ENCODE measurements at places on chromosomes 5 and 9.

- no peaks in the 10 kb centered on the region for H3K36me3 ChIP-seq
- peak overlapping the region; percentile 71 for H3K4me3 ChIP-seq
- H3K27ac ChIP-seq: peak overlapping the region; percentile 86
- no peaks in the 10 kb centered on the region for H3K4me1 ChIP-seq
- DNase-seq: no peak
Observed at GRCh38 chr5:181207214-181207959, 2.4 kb upstream of the TRIM7 start.

DNA sequence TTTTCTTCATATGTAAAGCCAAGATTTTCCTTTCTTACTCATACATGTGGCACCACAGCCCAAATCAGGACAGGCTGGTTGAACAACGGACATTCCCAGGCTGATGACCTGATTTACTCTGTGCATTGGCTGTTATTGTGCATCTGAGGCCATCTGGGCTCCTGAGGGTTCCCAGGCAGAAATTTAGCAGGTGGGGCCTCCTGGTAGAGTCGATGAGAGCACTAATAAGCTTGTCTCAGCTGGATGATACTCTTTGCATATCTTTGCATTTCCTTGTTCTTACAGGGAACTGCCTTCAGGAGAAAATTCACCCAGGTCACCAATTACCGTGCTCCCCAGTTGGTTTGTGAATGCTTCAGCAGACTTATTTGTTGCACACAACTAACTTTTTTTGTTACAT, 605.1 kb downstream of the ELAVL2 start:
- no peaks in the 10 kb centered on the region for H3K27me3 ChIP-seq
- H3K4me1 ChIP-seq: no peaks in the 10 kb centered on the region

GRCh38 chr9:121880343-121880898, 212.7 kb downstream of the TTLL11 start:
- no peak overlapping the region for H3K27ac ChIP-seq
- H3K27me3 ChIP-seq: no peaks in the 10 kb centered on the region
- H3K4me1 ChIP-seq: no peaks in the 10 kb centered on the region
- H3K36me3 ChIP-seq: no peaks in the 10 kb centered on the region
- DNase-seq: no peak

- H3K4me3 ChIP-seq: no peak overlapping the region
- no peaks in the 10 kb centered on the region for H3K27me3 ChIP-seq
- H3K27ac ChIP-seq: no peak overlapping the region
Observed at GRCh38 chr5:96851312-96852062, 24.8 kb upstream of the ERAP2 start.

DNA sequence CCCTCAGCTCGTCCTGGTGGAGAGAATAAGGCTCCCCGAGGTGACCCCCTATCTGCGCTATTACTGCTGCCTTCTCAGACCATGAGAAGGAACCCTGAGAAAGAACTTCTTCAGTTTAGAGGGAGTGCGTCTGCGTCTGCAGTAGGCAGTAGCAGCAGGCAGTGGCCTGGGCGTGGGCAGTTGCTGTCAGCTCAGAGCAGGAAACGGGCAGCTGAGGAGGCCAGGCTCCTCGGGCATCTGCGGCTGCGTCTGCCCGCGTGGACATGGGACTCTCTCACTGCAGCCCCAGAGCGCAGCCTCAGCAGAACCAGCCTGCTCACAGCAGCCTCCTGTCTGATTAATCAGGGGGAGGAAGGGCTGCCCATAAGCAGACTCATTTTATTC, 49.8 kb upstream of the FCN1 start:
- DNase-seq: peak; percentile 10
- no peaks in the 10 kb centered on the region for H3K4me1 ChIP-seq
- peaks cover 30% of the 10 kb centered on the region for H3K27me3 ChIP-seq

GRCh38 chr9:79131246-79131774, 440.5 kb upstream of the TLE4 start:
- no peaks in the 10 kb centered on the region for H3K27me3 ChIP-seq
- H3K27ac ChIP-seq: no peak overlapping the region
- no peak for DNase-seq

- H3K4me3 ChIP-seq: peak overlapping the region; percentile 97
- H3K27me3 ChIP-seq: no peaks in the 10 kb centered on the region
- peaks cover 39% of the 10 kb centered on the region for H3K4me1 ChIP-seq
- no peaks in the 10 kb centered on the region for H3K36me3 ChIP-seq
- H3K27ac ChIP-seq: peak overlapping the region; percentile 98
- peak; percentile 87 for DNase-seq
Observed at GRCh38 chr5:150486402-150487198, 21.3 kb upstream of the NDST1 start.

DNA sequence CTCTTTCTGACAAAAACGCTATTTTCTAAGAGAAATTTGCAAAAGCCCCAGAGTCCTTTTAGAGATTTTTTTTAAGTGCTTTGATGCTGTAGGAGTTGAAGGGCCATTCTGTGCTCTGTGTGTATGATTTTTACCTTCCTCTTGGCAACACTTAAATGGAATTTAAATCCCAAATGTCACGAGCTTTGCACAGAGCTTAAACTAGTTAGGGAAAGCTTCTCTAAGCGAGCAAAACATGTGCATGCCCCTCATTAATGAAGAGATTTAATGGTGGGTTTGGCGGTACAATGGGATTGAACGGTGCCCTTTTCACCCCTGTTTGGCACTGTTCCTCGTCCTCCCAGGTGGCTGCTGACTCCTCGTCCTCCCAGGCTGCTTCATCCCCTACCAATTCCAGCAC, 220.7 kb downstream of the DRD1 start:
- H3K36me3 ChIP-seq: no peaks in the 10 kb centered on the region
- no peak overlapping the region for H3K4me3 ChIP-seq
- H3K27ac ChIP-seq: no peak overlapping the region
- no peaks in the 10 kb centered on the region for H3K4me1 ChIP-seq
- no peak for DNase-seq
- H3K27me3 ChIP-seq: no peaks in the 10 kb centered on the region

- no peak overlapping the region for H3K27ac ChIP-seq
- no peaks in the 10 kb centered on the region for H3K36me3 ChIP-seq
- H3K4me3 ChIP-seq: no peak overlapping the region
- DNase-seq: no peak
Observed at GRCh38 chr9:12065686-12066085, 627.5 kb upstream of the TYRP1 start.

- no peaks in the 10 kb centered on the region for H3K36me3 ChIP-seq
- H3K4me1 ChIP-seq: no peaks in the 10 kb centered on the region
- DNase-seq: no peak
- H3K4me3 ChIP-seq: no peak overlapping the region
- H3K27me3 ChIP-seq: no peaks in the 10 kb centered on the region
Observed at GRCh38 chr5:67902497-67902830, 313.1 kb upstream of the PIK3R1 start.

DNA sequence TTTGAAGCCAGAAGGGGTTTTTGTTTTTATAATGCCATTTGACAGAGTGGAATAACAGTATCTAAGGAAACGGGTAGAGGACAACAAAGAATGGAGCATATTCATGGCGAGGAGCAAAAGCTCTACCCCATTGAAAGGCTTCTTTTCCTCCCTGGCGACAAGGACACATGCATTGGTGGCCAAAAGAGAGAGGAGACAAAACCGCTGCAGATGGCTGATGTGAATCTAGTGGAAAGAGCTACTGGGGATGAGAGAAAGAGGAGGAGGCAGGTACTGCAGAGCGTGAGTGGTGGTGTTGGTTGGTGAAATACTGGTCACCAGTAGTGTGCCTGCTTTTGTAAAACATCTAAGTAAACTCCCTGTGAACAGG, 491 bp downstream of the APC start:
- H3K4me1 ChIP-seq: no peaks in the 10 kb centered on the region
- no peaks in the 10 kb centered on the region for H3K36me3 ChIP-seq
- DNase-seq: no peak
- H3K27ac ChIP-seq: peak overlapping the region; percentile 31

DNA sequence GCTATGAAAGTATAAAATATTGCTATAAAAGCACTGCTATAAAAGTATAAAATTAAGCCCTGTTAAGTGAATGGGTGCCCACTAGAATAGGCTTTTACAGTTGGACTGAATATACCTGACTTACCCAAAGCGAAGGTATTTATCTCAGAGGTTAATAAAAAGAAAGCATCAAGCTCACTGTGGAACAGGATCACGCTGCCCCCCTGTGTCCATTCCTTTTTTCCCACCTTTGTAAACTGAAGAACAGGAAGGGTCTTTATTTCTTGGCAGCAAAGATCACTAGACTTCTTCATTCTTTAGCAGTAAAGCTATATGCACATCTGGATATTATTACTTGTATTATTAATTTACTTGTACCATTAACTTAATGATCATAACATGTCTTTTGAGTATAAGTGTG, 22.1 kb upstream of the PLPP6 start:
- DNase-seq: no peak
- H3K36me3 ChIP-seq: no peaks in the 10 kb centered on the region
- H3K27ac ChIP-seq: no peak overlapping the region

DNA sequence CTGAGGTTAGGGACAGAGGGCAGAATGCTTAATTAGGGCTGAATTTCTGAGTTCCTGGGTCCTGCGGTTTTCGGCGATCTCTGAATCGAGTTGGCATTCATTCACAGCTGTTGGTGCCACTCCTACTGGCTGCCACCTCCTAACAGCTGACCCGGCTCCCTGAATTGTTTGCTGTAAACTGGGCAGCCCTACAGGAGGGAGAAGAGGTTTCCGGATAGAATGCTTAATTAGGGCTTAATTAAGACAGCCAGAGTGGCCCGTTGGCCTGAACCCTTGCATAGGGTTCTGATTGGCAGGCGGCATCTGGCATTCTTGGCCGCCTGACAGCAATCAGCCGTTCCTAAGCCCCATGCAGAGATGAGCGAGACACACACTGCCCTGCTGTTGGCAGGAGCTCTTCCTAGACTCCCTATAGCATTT, 25.7 kb downstream of the FRMPD1 start:
- no peaks in the 10 kb centered on the region for H3K36me3 ChIP-seq
- no peak for DNase-seq
- no peak overlapping the region for H3K4me3 ChIP-seq
- H3K4me1 ChIP-seq: no peaks in the 10 kb centered on the region
- H3K27ac ChIP-seq: no peak overlapping the region

- no peak overlapping the region for H3K27ac ChIP-seq
- no peaks in the 10 kb centered on the region for H3K4me1 ChIP-seq
- no peaks in the 10 kb centered on the region for H3K36me3 ChIP-seq
- H3K4me3 ChIP-seq: no peak overlapping the region
- DNase-seq: no peak
Observed at GRCh38 chr9:107782381-107782780, 292.8 kb upstream of the KLF4 start.

DNA sequence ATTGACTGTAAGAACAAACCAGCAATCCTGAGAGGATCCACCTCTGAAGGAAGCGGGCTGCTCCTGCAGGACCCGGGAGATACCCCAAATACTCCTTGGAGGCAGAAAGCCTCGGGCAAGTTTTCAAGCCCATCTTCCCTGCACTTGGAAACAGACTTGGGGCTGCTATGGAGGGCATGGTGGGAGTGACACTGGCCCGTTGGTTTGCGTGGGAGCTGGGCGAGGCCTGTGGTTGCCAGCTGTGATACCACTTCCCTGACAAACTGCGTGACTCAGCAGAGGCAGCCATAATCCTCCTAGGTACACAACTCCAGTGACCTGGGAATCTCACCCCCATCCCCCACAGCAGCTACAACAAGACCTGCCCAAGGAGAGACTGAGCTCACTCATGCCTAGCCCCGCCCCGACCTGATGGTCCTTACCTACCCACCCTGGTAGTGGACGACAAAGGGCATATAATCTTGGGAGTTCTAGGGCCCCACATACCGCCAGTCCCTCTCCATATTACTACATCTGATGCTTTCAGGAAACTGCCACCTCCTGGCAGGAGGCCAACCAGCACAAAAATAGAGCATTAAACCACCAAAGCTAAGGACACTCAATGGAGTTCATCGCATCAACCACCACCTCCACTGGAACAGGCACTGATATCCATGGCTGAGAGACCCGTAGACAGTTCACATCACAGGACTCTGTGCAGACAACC, 38.1 kb upstream of the VLDLR start:
- H3K4me1 ChIP-seq: no peaks in the 10 kb centered on the region
- H3K27ac ChIP-seq: no peak overlapping the region
- H3K36me3 ChIP-seq: no peaks in the 10 kb centered on the region
- no peak overlapping the region for H3K4me3 ChIP-seq

DNA sequence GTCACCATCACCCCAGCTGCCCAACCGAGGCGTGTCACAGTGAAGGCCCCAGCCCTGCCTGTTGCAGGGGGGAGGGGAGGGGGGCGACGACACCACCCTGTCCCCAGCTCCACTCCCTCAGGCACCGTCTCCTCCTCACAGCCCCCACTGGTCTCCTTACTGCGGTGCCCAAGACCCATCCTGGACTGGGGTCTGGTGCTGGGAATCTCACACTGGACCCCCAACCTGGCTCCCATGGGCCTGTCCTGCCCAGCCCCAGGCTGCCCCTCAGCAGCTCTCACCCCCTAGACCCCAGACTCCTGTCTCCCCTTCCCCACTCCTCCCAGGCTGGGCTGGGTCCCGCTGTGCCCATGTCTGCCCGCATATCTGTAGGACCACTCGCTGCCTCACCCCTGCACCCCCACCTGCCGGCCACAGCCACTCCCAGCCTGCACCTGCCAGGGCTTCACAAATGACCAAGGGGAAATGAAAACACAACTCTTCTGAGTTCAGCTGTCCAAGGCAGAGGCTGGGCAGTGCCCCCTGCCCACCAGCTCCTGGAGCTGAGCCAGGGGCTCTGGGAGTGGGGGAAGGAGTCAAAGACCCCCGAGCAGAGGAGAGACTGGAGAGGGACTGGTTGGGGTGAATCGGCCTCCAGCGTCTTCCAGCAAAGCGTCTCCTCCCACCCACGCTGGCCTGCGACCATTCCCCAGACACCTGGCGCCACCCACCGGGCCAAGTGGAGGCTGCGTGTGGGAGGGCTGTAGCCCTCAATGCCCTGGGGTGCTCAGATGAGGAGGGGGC, 32.6 kb upstream of the EGFL7 start:
- no peaks in the 10 kb centered on the region for H3K27me3 ChIP-seq
- H3K4me3 ChIP-seq: no peak overlapping the region
- H3K36me3 ChIP-seq: no peaks in the 10 kb centered on the region
- H3K4me1 ChIP-seq: no peaks in the 10 kb centered on the region
- DNase-seq: no peak

- no peak overlapping the region for H3K27ac ChIP-seq
- H3K27me3 ChIP-seq: no peaks in the 10 kb centered on the region
- H3K36me3 ChIP-seq: no peaks in the 10 kb centered on the region
Observed at GRCh38 chr9:89467278-89467625, 30.7 kb downstream of the SEMA4D start.
